NCI-H1436 (cell line): ENCODE measurements at places on chromosomes 13 and 19.

DNA sequence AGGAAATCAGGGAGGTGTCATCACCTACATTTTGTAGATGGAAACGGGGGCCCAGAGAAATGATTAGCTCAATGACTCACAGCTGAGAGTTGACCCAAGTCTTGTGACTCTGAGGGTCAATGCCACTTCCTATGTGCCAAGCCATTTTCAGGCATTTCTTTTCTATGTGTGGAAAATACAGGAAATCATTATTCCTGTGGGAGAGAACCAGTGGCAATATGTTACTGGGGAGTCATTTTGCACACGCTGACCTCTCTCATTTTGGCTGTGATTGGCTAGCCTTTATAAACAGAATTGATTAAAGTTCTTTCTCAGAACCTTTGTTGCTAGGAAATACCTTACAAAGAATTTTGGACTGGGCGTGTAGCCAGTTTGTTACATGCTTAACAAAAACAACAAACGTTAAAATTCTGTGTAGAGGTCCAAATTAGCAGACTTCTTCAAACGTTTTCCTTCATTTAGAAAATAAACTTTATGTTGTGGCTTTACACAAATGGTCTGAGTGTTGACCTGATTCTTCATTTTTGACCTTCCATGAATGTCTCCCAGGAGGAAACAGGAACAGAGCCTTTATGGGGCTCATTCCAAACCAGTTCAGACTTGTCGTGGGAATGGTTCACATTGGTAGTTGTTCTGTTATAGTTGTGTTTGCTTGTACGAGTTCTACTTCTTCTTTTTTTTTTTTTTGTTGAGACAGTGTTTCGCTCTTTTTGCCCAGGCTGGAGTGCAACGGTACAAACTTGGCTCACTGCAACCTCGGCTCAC is 11.4 kb downstream of the PCCA start:
- DNase-seq = no peak

- no peak for DNase-seq
These were observed 4.1 kb downstream of the ENOX1 start for GRCh38 chr13:43782686-43783085.

- DNase-seq = no peak
These were observed 25.7 kb downstream of the CEBPG start for GRCh38 chr19:33399081-33399744.

- no peak for DNase-seq
These were observed 476.5 kb downstream of the MYO16 start for GRCh38 chr13:109105899-109106298.

GRCh38 chr13:97028441-97029299 is 34.4 kb upstream of the OXGR1 start:
- DNase-seq = peak; percentile 62

DNA sequence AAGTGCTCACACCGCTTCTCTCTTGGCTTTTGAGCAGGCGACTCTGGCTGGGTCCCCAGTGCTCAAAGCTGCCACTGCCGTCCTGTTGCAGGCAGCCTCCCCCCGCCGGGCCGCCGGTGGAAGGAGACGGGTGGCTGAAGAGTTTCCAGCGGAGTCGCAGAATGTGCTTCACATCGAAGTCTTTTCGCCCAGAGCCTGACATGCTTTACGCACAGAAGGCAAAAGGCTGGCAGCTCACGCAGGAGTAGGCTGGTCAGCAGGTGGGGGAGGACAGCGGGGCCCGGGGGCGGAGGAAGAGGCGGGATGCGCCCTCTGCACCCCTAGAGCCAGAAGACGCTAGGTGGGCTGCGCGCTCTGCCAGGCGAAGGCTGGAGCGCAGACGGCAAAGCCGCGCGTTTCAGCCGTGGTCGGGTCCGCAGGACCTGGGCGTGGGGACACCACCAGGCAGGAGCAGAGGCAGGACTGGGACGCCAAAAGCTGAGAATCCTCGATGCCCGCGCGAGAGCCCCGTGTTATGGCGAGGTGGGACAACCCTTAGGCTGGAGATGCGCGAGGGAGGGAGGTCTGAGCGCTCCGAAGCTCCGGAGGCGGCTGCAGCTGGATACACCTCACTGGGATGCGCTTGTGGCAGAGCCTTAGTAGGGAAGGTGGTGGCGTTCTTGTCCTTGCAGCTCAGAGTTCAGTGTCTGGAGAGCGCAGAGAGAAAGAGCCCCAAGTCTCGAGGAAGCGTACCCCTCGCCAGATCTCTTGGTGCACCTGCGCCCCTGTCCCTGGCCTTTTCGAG is at the start of gene ATXN8OS:
ATXN8OS (plus strand) TSS at position 329 of the 784 bp plus-strand sequence.
- DNase-seq = no peak
